Activated T-helper 17 cell treated with anti-CD3 and anti-CD28 coated beads, Interleukin-2, amount 50 U/mL, for 72 hours (primary cell): ENCODE measurements at places on chromosomes 2 and 18. TPM values are rescaled to one million over a fixed set of nuclear protein-coding genes. Genes with fewer than 3 reads are reported as not detected.

DNA sequence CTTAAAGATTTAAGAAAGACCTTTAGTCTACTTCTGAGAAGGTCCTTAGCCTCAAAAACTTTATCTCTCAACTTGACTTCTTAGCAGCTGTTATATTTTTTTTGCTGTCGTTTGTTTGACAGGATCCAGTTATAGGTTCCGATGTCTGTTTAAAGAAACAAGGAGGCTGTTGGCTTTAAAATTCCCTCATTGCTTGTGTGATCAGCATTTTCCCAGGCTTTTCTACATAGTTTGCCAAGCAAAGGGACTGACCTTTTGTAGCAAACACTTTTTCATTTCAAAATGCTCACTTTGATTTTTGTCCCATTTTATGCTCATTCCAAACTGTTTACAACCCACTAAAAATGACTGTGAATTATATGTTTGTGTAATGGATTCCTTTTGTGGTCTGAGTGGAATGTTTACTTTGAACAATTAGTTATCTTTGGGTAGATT, 394.9 kb downstream of the ARHGAP15 start:
- ATAC-seq, result no peak

DNA sequence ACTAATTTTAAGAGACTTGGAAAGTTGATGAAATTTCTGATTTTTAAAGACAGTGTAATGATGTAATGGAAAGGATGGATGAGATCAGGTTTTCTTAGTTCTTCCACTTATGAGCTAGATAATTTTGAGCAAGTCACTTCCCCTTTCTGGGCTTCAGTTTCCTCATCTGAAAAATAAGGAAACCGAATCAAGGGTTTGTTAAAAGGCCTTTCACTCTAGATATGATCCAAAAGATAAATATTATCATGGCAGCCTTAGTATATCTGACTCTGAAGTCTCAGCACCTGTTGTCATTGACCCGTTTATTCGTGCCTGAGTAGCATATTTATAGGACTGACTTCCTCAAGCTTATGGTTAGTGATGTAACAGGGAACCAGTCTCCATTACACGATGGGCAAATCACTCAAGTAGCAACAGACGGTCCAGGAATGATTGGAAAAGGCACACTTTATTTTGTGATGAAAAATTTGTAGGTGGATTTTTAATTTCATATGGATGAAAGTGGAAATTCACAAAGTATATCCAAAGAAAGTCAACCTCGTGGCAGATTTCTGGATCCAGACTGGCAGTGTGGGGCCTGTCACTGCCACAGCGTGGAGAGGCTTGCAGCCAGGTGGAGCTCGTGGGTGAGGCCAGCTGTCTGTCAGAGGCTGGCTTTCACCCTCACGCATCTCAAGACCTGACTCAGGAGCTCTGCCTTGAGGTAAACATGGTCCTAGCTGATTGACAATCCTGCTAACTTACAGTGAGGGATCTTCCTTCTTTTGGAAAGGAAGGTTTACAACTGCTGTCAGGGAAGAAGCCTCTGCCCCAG, 137.9 kb upstream of the CXCR4 start:
- ATAC-seq, result peak; percentile 52

DNA sequence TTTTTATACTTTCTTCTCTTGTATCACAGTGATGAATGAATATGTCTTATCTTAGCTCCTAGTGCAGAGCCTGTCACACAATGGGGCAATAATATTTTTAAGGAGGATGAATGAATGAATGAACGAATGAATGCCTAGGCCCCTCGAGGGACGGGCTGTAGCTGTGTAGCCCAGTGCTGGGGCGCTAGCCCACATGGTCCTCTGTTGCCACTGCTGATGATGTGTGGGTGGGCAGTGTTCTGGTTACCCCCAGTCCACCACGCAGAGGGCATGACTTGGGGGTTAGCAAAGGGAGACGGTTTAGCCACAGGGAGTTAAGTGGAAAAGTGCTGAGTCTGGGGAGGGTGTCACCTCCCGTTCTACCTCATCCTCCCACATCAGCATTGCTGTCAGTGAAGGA, 134.2 kb downstream of the SMAD7 start:
- ATAC-seq, result no peak

- ATAC-seq, result no peak
These were observed 189.3 kb upstream of the FSHR start for GRCh38 chr2:49343638-49344037.

AQP12B gene
- total RNA-seq, result not detected

RAB27B gene
- total RNA-seq, result 0.28 TPM

PNO1 gene
- total RNA-seq, result 10.1 TPM

BCL11A gene
- total RNA-seq, result not detected

PLGLB1 gene
- total RNA-seq, result 2.4 TPM
